ENCODE measurements at places on chromosomes 6 and 20. TPM values are rescaled to one million over a fixed set of nuclear protein-coding genes. Genes with fewer than 3 reads are reported as not detected.

Gene EYS
- total RNA-seq, result 0.24 TPM

Gene NRM
- total RNA-seq, result 4.3 TPM

Gene HSF2
- total RNA-seq, result 16.8 TPM

Gene LPA
- total RNA-seq, result not detected

Gene PTCHD4
- total RNA-seq, result 1.1 TPM

Gene BPIFB1
- not detected for total RNA-seq

Gene XKR7
- not detected for total RNA-seq

Gene TINAG
- 0.70 TPM for total RNA-seq

Gene SF3B5
- total RNA-seq, result 96.3 TPM

Gene MEP1A
- total RNA-seq, result not detected

Gene TFAP2D
- total RNA-seq, result not detected

Gene SLC17A3
- total RNA-seq, result not detected

Gene ANGPT4
- total RNA-seq, result not detected

Gene HLA-DMB
- 7.9 TPM for total RNA-seq

Gene GRIK2
- 0.67 TPM for total RNA-seq

Gene ADGRB3
- total RNA-seq, result 0.51 TPM

Gene INSM1
- total RNA-seq, result not detected

Gene RAET1G
- total RNA-seq, result 0.35 TPM

Gene PRSS35
- total RNA-seq, result 0.83 TPM

Gene ADGRF1
- total RNA-seq, result not detected

Gene MKKS
- 15.9 TPM for total RNA-seq

GRCh38 chr6:160264061-160264612, 5.5 kb upstream of the SLC22A2 start:
- DNase-seq, result no peak

GRCh38 chr6:149951096-149951495, 9.3 kb downstream of the ULBP2 start:
- peak; percentile 70 for DNase-seq

- DNase-seq, result no peak
Measured at GRCh38 chr6:169232507-169232931, 21.1 kb downstream of the THBS2 start.

DNA sequence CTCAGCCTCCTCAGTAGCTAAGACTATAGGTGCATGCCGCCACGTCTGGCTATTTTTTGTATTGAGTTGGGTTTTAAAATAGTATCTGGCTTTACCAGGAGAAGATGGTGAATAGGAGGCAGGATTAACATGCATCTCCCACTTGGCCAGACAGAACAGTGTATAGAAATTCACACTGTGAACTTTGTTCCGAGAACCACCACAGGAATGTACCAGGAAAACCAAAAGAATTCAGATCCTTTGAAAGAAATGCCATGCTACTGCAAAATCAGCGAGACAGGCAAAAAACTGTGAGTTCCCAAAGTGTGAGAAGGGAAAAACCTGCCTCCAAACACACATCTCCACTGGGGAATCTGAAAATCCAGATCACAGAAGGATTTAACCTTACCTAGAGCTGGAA, 327.6 kb downstream of the NKAIN2 start:
- no peak for DNase-seq

DNA sequence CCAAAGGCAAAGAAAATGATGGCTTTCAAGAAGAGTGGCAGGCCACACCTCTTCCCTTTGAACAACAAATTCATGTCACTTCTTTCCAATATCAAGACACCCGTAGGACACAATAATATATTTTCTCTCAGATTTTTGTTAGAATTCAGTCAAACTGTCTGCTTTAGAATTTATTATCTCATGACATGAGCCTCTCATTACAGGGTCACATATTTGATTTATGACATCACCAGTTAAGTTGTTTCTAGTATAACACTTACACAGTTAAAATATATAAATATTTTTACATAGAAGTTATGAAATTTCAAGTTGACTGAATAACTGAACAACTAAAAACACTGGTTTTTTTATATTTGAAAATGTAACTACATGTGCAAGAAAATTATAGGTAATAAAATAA, 320.6 kb upstream of the AGPAT4 start:
- DNase-seq, result no peak

DNA sequence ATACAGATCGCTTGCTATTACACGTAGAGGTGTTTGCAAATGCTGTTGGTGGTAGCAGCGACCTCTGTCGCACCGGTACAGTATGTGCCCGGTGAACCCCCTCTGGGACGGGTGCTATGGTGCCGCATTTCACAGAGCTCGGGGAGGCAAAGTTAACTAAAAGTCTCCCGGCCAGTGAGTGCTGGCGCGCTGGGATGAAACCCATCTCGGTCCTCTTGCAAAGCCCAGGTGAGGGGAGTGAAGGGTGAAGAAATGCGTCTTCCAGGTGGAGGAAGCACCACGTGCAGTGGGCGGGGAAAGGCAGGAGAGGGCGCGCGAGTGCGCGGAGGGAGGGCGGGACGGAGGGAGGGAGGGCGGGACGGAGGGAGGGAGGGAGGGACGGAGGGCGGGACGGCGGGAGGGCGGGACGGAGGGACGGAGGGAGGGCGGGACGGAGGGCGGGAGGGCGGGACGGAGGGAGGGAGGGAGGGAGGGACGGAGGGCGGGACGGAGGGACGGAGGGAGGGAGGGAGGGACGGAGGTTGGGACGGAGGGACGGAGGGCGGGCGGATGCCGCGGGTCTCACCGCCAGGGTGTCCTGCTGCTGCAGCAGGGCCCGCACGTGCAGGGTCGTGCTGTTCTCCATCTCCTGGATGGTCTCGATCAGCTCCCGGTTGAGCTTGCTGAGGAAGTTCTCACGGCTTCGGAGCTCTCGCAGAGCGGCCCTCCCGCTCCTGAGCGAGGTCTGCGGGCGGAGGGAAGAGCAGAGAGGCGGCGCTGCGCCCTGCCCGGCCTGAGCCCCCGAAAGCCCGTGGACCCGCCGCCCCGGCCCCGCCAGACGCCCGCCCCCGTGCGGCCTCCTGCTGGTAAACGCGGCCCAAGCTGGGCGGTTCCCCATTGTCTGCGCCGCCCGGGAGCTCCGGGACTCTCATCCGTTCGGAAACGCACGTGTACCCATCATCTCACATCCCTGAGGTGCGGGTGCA, 11.7 kb downstream of the C20orf96 start:
- DNase-seq, result no peak

DNA sequence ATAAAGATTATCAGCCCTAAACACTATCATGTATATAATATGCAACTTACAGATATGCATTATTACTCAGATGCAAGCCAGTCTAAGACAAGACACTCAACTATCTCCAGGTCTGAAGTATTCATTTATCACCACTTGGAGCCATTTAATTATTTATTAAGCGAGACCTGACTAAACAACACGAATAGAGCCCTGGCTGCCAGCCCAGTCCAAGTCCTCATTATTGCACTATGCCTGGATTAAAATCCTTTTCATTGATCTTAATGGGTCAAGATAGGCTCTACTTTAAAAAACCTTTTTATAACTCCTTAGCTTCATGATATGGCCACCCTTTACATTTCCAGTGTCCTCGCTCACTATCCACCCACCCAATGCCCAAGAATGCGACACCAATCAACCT, 183.1 kb upstream of the MARCKS start:
- DNase-seq, result no peak

DNA sequence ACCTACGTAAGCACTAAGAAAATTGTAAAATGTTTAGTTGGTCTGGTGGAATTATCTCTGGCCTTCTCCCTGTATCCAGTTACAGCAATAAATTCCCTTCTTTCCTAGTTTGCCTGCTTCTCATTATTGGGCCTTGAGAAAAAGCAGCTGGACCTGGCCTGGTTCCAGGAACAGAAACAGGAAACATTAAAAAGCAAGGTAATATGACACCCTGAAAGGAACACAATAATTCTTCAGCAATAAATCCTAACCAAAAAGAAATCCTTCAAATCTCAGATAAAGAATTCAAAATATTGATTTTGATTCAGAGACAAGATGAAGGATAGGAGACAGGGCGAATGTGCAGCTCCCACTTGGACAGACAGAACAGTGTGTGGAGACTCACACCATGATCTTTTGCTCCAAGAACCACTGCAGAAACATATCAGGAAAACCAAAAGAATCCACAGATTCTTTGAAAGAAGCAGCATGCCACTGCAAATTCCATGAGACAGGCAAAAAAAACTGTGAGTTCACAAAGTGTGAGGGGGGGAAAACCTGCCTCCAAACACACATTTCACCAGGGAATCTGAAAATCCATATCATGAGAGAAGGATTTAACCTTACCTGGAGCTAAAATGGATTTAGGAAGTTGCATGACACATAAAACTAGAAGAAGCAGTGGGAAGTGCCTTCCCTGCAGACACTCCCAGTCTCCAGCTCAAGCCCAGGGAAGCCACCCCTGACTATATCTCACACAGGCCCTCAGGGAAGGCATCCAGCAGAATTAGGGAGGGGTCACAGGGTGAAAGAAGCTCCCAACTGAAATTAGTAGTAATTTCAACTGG, 28.9 kb downstream of the TREM1 start:
- no peak for DNase-seq

DNA sequence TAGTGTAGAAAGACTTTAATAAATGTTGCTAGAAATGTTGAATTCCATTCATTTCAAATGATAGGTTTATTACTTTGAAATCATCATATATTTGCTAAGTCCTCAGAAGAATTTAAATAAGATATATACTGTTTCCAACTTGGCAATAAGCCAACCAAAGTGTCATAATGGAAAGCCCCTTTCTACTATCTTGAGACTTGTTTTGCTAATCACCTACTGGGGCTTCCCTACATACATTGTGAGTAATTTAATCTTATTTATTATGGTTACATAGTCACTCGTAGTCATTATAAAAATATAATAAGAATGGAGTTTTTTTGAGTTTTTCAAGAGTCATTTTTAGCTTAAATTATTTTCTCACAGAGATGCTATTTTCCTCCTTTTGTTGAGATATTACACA, 20.7 kb downstream of the COL19A1 start:
- no peak for DNase-seq

DNA sequence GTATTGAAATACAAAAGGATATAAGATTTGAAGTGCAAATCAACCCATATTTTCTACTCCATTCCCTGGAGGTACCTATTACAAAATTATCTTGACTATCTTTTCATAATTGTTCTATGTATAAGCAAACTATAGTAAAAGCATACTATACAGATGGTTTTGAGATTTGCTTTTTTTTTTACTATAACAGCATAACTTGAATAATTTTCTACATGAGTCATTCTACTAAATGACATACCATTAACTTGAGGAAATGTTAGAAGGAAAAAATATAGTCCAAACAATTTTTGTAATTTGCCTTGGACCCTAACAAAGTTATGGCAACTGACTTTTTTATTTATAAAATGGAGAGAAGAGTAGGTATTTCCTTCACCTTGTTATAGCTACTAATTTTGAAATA, 472.7 kb downstream of the PKHD1 start:
- DNase-seq, result no peak

GRCh38 chr6:43627008-43627825, 1.8 kb downstream of the GTPBP2 start:
- peak; percentile 87 for DNase-seq

DNA sequence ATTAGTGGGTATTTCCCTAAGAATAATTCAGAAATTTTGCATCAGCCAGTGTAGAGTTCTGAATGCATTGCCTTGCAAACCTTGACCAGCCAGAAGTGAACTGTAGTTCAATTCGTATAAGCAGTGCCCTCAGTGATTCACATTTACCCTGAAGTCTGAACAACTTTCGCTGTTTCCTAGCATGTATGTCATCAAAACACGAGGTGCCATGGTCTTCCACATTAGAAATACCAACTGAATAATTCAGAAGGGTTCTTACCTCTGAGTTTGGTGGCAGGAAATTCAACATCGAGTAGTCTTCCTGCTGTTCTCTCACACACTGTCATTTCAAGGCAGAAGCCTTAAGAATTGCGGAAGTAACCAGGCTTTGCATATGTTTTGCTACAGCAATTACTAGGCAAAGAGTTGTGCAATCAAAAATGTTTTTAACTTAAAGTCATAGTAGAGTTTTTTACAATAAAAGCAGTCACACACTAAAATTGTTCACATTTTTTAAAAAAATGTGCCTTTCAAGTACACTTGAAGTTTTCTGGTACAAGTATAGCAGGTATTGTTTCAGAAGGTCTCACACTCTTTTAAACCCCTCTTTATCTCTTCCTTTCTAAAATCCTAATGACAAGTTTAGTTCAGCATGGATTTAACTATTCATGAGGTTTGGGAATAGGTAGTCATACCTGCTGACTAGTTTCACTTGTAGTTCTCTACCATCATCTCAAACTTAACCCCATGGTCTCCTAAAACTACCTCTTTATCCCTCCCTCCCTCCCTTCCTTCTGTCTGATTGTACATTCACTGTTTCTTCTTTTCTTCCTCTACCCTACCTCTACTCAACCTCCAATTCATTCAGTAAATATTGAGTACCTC, 118.3 kb downstream of the STXBP5 start:
- no peak for DNase-seq

DNA sequence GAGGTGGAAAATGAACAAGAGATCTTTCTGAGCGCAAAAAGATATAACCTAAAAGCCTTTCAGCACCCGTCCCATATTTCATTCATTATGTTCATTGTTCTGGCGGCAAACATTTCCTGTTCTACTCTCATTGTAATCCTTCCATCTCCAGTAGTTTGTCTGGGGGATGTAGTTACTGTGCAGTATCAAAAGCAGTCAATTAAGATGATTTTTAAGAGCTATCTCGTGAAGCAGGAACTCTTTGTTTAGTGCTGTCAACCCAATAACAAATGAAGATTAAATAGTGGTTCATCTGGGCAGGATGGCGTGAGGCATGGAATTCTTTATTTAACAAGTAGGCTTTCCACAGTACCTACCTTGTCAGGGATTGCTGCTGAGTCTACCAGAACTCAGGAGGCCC, 876.7 kb downstream of the HACE1 start:
- no peak for DNase-seq

GRCh38 chr6:40258531-40258930, 324.3 kb upstream of the MOCS1 start:
- no peak for DNase-seq

DNA sequence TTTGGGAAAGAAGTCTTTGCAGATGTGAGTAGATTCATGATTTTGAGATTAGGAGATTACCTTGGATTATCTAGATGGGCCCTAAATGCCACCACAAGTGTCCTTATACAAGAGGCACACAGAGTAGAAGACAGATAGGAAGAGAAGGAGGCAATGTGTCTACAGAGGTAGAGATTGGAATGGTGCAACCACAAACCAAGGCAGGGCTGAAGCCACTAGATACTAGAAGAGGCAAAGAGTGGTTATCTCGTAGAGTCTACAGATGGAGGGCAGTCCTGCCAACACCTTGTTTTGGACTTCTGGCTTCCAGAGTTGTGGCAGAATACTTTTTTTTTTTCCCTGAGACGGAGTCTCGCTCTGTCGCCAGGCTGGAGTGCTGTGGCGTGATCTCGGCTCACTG, 138.3 kb upstream of the AKIRIN2 start:
- no peak for DNase-seq

DNA sequence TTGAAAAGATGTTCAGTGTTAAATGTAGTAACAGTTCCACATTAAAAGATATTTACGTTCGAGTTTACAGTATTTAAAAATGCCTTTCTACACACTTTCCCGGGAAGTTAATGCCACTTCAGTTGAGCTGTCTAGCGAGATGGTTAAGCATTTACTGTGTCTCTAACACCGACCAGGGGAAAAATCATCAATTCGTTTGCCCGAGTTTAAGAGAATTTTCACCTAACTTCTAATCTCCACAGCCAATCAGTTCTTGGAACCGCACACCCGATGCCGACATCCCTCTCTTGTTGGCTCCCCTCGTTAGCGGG, 58.2 kb downstream of the FAM217A start:
- no peak for DNase-seq

GRCh38 chr20:42447270-42447669, 742.4 kb downstream of the PTPRT start:
- DNase-seq, result no peak

GRCh38 chr6:8499540-8499939, 64.2 kb upstream of the SLC35B3 start:
- no peak for DNase-seq

- peak; percentile 78 for DNase-seq
Measured at GRCh38 chr20:23622839-23623343, 14.9 kb downstream of the CST3 start.

Data from cardiac septum (tissue), 1 donor.